ENCODE measurements at places on chromosomes 6 and 20.

DNA sequence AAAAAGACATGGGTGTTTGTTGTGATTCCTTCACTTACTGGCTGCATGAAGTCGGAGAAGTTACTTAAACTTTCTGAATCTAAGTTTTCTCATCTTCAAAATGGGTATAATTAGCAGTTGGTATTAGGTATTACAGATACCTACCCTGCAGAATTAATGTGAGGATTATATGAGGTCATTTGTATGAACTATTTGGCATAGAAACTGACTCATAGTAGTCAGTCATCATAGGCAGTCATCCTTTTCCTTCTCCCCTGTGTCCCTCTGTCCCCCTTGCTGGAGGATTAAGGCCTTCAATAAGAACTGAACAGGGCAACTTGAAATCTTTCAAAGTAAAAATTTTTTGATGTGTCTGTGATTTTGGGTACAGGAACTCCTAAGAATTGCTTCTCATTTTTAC lies 26.3 kb downstream of the RALGAPB start:
- DNase-seq: no peak

DNA sequence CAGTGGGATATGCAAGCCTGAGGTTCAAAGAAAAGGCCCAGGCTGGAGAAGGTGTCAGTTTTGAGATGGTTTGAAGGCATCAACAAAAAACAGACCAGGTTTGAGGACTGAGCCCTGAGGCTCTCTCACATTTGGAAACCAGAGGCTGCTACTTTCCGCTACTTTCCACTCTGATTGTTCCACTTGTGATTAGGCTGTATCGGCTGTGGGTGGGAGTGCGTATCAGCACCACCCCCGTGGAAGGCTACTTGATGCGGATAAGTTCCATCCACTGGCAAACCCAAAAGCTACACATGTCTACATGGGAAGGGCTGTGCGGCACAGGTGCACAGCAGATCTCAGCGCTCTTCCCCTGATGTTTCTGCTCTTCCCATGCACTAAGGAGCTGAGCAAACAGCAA lies 198.7 kb downstream of the GMPR start:
- peak; percentile 19 for DNase-seq

DNA sequence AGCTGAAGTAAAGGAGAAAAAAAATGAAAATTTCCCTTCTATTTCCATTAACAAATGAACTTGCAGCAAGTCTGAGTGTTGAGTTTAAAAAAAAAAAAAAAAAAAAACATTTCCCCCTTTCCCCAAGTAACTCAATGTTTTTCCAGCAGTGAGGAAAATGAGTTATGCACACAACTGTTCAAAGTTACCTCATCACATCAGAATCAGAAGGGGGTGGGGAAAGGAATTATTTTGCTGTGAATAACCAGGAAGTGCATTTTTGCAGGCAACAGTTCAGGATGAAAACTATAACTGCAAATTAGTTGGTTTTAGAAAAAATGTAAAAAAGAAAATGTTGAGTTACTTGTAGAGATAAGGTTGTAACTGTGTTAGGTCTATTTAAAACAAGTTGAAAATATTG lies 568.9 kb upstream of the CITED2 start:
- DNase-seq: no peak

GRCh38 chr6:36221674-36222073 lies 25.1 kb downstream of the BRPF3 start:
- no peak for DNase-seq

DNA sequence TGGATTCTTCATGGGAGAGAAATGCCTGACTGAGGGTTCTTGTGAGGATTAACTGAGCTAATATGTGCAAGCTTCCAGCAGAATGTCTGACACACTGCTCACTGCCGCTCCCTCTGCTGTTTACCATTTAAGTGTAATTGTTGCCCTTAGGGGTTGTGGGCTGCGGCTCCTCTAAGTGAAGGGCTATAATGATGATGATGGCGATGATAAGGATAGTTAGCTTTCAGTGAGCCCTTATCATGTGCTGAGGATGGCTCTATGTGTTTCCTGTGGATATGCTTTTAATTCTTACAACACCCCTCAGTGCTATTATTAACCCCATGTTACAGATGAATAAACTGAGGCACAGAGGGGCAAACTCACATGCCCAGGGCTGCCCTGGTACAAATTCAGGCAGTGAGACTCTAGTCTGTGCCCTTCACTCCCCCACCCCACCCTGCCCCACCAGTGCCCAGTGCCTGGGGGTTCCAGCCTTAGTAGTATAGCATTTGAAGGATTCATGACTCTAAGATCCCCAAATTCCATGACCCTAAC lies 33.4 kb downstream of the TGM2 start:
- no peak for DNase-seq

Data from stimulated activated CD4-positive, alpha-beta T cell treated with anti-CD3 and anti-CD28 coated beads, Interleukin-4, amount 100 ng/mL, for 1 hour (primary cell).